ENCODE measurements at places on chromosomes 2 and 18.

GRCh38 chr2:221484761-221485502 lies 87.2 kb downstream of the EPHA4 start:
- DNase-seq: no peak

GRCh38 chr2:187618813-187619212 lies 64.6 kb upstream of the TFPI start:
- no peak for DNase-seq

- no peak for DNase-seq
Measured at GRCh38 chr2:7812231-7812995, 869.4 kb upstream of the ID2 start.

DNA sequence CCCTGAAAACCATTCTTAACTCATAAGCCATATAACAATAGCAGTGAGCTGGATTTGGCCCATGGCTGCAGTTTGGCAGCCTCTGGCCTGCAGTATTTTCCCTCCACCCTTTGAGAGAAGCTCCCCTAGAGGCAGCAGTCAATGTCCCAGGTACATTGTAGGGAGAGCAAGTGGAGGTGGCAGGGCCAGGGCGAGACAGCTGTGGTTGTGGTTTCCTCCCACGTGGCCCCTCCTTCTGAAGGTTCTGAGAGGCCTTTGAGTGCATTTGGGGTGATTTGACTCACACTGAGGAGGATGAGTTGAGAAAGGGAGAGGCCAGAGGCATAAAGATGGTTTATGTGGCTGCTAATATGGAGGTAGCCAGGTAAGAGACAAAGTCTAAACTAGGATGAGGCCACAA lies 45.5 kb upstream of the LDAH start:
- DNase-seq: no peak

DNA sequence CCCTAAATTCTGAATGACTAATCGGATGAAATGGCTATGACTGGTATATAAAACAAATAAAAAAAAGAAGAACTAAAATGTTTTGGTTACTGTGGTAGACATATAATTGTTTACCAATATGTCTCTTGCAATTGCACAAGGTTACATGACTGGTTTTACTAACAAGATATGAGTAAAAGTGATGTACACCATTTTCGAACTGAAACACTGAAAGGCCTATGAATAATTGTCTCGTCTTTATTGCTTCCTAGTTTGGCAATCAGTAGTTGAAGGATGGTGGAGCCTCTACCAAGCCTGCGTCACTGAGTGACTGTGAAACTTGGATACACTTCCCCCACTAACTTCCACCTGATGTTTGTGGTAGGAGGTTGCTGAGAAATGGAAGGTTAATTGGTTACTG lies 16.5 kb downstream of the CDH19 start:
- DNase-seq: no peak

GRCh38 chr2:208489687-208490086 lies 83.1 kb downstream of the PTH2R start:
- DNase-seq: no peak

GRCh38 chr2:184743096-184743495 lies 144.8 kb downstream of the ZNF804A start:
- DNase-seq: no peak

- DNase-seq: no peak
Measured at GRCh38 chr2:41966920-41967319, 80.9 kb upstream of the PKDCC start.

DNA sequence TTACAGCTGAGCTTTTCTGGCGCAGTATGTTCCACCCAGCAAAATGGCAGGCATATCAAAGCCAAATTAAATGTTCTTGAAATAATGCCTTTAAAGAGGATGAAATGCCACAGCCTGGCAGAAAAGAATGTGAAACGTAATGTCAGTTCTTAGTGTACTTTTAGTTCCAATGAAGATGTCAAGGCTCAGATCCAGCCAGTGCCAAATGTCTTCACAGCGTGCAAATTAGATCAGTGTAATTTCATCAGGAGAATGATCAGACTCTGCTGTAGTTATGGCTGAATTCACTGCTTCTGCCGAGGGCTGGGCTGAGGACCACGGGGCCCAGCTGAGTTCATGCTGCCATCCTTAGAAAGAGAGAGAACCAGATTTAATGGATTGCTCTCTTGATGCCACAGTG lies 78.7 kb upstream of the ITGA4 start:
- DNase-seq: no peak

GRCh38 chr2:12515871-12516270 lies 200.9 kb upstream of the TRIB2 start:
- DNase-seq: no peak

DNA sequence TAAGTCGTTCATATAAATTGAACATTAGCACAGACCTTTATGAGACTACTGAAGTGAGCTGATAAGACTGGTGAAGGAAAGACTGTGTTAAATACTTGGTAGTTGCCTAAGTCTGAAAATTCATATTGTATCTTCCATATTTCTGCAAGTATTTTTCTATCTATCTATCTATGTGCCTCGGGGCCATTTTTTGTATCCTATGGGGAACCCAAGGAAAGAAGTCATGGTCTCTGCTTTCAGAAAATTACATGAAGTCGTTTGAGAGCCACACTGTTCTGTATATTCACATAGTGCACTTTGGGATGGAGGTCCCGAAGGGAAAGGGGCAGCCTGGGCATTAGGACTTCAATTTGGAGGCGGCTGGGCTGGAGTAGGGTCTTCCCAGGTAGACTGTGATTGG lies 89.6 kb downstream of the EPAS1 start:
- no peak for DNase-seq

GRCh38 chr18:23888881-23889280 lies 125.7 kb upstream of the TTC39C start:
- DNase-seq: no peak

DNA sequence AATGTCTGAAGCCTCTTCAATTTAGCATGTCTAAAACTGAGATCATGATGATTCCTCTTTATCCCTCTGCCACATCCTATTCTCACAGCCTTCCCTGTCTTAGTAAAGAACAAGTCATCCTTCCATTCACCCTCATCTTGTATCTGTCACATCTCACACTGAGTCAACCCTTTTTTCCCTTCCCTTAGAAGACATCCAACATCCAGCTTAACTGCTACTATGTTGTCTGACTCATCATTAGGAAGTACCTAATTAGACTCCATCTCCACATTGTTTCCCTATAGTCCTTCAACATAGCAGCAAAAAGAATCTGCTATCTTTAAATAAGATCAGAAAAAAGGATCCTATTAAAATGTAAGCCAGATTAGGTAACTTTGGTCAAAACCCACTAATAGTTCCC lies 85.2 kb upstream of the GRB14 start:
- no peak for DNase-seq

GRCh38 chr2:122519366-122519765 lies 763.9 kb downstream of the TSN start:
- DNase-seq: no peak

GRCh38 chr2:132515010-132515409 lies 98.4 kb downstream of the GPR39 start:
- DNase-seq: no peak

DNA sequence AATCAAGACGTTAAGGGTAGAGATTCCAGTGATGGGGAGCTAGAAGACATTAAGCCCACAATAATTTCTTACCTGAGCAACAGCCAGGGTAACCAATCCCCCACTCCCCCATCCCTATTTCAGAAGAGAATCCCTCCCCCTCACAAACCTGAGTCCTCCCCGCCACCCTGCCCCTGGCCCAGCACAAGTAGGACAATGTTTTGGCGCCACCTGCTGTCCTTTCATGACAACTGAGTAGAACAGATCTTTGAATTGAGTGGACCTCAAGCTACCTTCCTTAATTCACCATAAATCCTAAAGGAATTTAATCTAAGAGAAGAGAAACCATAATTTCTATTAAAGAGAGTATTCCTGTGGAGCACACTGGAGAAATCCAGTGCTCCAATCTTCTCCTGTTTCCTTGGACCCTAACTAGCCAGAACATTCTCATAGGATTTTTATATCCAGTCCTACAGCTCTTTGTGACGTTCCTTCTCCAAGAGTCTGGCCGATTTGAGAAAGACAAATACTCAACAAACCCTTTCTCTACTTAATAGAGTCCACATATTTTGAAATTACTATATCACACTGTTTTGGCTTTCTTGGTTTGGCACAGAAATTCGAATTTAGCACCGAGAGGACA lies 41.1 kb downstream of the NHEJ1 start:
- peak; percentile 70 for DNase-seq

GRCh38 chr2:207126724-207127308 lies 38.9 kb downstream of the KLF7 start:
- DNase-seq: no peak

DNA sequence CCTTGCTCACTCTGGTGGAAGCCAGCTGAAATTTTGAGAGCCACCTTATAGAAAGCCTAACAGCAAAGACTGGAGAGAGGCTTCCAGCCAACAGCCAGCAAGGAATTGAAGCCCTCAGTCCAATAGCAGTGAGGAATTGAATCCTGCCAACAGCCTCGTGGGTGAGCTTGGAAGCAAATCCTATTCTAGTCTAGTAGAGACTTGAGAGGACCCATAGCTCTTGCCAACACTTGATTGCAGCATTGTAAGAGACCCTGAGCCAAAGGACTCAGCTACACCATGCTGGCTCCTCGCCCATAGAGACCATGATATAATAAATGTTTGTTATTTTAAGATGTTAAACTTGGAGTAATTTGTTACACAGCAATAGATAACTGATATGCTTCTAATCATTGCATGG lies 403.0 kb upstream of the TNP1 start:
- no peak for DNase-seq

DNA sequence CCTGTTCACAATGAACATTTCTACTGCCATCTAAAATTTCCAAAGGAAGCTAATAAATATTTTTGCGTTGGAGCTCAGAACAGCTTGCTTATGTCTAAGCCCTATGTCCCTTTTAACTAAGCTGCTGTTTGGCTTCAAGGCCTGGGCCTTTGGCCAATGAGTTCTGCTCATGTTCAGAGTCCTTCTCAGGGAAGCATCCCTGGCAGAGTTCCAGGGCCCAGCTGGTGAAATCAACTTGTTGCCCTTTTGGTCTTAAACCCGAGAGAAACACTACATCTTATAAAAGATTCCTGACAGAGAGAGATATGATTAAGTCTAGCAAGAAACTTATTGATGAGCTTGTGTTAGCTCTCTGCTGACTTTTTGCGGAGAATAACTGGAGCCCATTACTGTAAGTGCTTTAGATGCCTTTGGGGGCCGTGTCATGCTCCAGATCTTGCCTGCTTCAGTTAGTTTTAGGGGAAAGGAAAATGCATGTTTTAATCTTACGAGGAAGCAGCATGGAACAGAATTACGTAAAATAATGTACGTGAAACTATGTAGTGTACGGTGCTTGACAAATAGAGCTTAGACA lies 102.5 kb upstream of the NOSTRIN start:
- DNase-seq: no peak

DNA sequence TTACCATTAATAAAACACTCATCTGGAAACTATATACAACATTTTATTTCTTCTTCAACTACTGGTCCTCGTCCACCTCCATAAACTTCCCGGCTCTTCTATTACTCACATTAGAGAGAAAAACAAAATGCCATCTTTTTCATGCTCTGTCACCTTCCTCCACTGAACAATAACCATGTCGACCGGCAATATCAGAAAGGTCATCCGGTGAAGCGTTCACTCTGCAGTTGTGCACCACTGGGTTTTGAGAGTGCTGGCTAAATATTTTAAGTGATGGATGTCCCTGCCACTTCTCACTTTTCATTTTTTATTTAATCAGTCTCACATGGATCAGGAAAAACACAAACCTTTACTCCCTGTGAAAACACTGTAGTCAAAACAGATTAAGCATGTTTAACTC lies 48.2 kb downstream of the SPP2 start:
- no peak for DNase-seq

- no peak for DNase-seq
Measured at GRCh38 chr2:191222507-191222906, 22.7 kb upstream of the MYO1B start.

GRCh38 chr18:79604205-79604912 lies 75.2 kb upstream of the CTDP1 start:
- no peak for DNase-seq

- no peak for DNase-seq
Measured at GRCh38 chr2:96575785-96576456, 39.4 kb downstream of the ARID5A start.

- DNase-seq: no peak
Measured at GRCh38 chr18:8984131-8984721, 118.3 kb upstream of the NDUFV2 start.

GRCh38 chr2:37753758-37754157 lies 82.3 kb upstream of the CDC42EP3 start:
- no peak for DNase-seq

DNA sequence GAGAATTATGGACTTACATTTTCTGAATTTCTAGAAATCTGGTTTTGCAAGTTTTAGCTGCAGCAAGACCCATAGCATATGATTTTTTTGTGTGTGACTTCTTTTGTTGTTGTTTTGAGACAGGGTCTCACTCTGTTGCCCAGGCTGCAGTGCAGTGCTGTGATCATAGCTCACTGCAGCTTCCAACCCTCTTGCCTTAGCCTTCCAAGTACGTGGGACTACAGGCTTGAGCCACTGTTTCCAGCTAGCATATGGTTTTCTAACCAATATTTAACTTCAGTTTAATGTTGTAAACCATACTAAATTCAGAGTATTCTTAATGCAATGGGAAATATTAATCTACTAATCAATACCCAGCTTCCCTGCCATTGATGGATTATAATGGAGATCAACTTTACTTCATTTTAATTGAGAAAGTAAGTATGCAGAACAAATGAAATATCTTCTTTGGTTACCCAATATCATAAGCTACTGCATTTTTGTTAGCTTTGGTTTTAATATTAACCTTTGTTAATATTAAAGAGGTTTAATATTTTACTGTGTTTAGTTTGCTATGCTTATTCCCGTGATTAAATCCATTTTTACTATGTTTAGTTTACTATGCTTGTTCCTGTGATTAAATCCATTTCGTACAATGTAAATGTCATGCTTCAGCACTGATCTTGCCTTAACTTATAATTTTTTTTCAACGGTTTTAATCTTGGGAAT lies 273.4 kb upstream of the TMEFF2 start:
- DNase-seq: no peak

DNA sequence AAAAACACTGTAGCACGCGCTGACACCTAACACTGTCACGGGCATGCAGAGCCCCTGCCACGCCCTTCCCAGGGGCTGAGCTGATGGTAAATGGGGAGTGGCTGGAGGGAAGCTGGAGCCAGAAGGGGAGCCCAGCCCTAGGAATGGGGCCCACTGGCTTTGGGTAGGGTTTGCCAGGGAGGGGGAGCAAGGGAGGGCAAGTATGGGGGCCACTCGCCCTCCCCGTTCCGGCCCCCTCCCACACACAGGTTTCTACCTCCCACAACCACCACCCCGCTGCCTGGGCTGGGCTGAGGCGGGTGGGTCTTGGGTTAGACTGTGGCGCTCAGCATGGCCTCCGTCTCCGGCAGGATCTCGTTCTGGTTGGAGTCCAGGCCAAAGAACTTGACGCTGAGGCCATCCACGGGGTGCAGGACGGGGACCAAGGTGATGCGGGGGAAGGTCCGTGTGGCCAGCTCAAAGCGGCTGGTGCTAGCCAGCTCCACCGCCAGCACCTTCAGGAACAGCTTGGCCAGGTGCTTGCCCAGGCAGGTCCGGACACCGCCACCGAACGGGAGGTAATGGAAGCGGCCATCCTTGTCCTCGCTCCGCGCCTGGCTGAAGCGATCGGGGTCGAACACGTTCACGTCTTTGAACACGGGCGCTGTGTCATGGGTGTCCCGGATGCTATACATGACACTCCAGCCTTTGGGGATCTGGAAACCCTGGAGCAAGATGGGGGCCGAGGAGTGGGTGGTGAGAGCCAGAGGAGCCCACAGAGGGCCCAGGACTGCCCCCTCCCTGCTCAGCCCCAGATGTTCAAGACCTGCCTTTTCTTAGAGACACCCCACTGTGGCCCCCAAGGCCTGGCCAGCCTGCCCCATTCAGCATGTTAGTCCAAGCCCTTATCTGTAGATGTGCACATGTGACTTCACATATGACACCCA lies 15.5 kb downstream of the CYP26B1 start:
- DNase-seq: no peak
